NCI-H1105 treated with DMSO at 0.1 percent for 48 hours (cell line): ENCODE measurements at places on chromosomes 2 and 18.
A peak's percentile ranks its signal among the peaks of the same experiment; 100 is the strongest.

- DNase-seq: no peak
These were observed 413.3 kb upstream of the TRIB2 start for GRCh38 chr2:12303181-12304030.

- DNase-seq: no peak
These were observed 19.6 kb downstream of the DHX57 start for GRCh38 chr2:38856165-38856564.

DNA sequence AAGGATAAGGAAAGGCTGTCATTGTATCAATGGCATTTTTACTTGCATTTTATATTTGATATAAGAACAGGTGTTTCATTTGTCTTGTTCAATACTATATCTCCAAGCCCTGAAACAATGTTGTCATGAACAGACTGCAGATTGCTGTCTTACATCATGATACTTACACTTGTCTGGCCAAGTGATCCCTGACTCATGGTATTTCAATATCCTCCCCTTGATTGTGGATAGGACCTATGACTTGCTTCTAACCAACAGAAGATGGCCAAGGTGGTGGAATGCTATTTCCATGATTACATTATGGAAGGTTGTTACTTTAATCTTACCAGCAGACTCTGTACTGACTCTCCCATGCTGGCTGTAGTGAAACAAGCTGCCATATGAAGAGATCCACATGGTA lies 471.1 kb downstream of the CCDC85A start:
- DNase-seq: no peak

- no peak for DNase-seq
These were observed 334.4 kb upstream of the SPRED2 start for GRCh38 chr2:65766768-65767267.

DNA sequence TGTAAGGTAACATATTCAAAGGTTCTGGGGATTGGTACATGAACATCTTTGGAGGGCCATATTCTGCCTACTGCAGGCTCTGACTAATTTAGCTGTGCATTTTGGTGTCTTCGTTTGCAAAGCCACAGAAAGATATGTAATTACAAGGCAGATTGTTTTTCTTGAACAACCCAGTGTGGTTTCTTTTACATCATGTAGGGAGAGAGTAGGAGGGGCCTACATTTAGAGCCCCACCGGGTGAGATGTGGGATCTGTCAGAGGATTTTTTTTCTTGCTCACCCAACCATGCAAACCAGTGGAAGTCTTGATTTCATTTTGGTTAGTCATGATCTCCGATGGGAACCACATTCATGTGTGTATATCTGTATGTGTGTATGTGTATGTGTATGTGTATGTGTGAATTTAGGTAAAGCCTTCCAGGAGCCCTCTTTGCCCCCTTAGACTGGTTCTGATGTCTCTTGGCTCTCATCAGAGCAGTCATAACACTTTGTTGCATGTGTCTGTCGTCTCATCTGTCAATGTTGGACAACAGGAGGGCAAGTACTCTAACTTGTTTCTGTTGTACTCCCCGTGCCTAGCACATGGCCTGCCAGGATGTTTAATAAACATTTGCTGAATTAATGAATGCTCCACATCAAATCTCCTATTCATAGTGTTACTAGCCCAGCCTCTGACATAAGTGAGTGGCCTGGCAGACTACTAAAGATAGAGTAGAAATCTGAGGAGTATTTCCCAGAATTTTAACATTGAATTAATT lies 239.9 kb downstream of the MTX2 start:
- DNase-seq: no peak

DNA sequence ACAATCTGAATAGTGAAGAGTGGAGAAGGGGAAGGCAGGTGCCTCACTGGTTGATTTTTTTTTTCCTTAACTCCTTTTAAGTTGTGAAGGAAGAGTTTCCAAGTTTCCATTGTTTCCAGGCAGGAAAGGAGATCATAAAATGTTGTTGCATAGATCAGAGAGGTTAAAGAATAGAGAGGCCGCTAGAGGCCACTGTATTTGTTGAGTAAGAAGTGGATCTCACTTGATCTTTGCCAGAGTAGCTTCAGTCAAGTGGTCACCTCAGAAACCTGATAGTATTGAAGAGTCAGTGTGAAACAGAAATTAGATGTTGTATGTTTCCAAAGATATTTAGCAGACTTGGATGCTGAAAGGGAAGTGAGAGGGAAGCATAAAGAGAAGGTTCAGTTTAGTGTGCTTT lies 17.6 kb downstream of the CTNNA2 start:
- DNase-seq: peak; percentile 30

DNA sequence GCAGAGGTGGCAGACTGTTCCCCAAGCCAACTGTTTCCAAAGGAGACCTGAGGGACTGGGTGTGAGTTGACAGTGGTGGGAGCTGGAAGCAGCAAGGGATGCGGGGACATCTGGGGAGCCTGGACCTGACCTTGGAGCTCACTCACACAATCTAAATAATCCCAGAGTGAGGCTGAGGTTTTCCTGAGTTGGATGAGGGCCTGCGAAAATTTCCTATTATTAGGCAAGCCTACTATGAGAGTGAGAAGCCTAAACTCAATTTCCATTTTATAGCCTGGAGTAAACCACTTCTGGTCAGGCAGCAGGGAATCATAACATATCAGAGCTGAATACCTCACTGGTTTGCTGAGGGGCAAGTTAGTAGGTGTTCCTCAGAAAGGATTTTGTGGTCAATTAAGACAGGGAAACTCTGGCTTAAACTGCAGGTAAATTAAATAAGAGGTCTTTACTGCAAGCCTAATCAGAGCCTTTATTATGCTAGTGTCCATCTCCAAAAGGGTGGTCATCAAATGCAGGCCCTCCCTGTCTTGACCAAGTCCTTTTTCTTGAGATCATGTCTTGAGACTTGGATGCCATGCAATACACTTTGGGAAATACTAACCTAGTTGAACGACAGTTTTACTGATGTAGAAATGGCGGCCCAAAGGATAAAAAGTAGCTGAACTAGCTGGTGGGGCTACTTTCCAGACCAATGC lies 1.7 kb upstream of the COX5B start:
- no peak for DNase-seq

- DNase-seq: no peak
These were observed 189.5 kb downstream of the DOK6 start for GRCh38 chr18:69590150-69590549.

DNA sequence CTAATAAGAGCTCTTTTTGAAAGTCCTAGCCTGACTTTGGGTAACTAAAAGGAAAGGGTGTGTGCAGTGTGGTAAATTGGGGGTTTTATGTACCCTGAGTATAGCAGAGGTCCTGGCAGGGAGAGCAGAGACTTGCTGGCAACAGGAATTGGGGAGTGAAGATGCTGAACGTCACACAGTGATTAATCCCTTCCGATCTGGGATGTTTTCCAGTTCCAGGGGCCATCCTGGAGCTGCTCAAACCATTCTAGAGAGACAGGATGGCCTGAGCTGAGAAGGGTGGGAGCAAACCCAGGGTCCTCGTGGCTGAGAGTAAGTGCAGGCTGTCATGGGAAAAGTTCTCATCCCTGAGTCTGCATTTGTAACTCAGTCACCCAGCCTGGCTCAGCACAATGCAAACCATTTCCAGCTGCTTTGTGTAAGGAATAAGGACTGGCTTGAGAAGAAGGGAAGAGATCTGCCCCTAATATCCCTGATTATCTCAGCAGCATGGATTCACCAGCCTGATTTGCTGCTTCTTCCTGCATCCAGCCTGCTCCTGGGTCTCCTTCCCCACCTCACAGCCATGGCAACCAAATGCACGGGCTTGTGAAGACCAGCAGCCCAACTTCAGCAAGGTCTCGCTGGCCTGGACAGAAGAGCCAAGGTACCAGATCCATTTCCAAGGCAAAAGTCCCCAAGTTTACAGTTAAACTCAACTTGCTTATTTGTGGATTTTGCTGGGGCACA lies 47.1 kb upstream of the CELF4 start:
- no peak for DNase-seq
